ENCODE measurements at places on chromosomes 2 and 18.

DNA sequence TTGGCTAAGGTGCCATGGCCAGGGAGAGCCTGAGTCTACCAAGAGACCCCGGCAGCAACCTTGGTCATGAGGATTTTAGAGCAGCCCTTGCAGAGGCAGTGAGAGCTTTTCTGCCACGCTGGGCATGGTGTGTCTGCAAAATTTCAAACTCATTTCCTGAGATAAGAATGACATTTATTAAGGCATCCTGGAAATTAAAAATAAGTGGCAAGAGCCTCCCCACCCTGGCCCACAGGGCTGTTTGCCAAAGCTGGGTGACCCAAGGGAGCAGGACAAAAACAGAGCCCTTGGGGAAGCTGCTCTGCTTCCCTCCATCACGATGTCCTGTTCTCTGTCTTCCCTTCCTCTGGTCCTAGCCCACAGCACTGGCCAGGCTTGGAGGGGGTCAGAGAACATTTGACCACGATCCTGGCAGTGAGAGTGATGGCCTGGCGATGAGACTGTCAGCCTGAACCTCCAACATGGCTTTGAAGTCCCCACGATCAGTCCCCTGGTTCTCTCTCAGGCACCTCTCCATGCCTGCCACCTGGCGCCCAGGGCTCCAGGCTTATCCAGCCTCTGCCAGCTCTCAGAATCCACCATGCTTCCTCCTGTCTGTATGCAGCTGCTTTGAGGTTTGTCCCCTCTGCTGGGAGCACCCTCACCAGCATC lies 68.9 kb upstream of the RMDN2 start:
- peak; percentile 48 for DNase-seq

DNA sequence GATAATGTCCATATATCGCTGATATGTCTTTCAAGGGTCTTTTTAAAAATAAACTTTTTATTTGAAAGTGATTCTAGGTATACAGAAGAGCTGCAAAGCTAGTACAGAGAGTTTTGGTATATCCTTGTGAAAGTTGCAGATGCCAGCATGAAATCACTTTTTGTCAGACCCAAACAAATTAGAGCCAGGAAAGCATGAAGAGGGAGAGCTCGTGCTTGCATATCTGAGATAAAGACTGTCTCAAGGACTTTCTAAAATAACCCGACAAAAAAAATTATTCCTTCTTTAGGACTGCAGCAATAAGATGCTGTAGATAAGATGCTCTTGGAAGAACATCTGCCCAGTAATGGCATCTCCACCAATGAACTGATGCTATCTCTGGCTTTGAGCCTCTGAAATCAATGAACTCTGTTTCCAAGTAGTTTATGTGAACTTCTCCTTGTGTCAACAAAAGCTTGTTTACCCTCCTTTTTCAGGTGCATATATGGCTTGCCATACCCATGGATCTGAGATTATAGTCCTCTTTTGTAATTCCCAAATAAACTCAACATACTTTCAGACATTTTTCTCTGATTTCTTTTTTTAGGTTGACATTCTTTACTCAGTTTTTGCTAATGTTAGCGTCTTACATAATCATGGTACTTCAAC lies 774.6 kb upstream of the FAM98A start:
- DNase-seq: no peak

DNA sequence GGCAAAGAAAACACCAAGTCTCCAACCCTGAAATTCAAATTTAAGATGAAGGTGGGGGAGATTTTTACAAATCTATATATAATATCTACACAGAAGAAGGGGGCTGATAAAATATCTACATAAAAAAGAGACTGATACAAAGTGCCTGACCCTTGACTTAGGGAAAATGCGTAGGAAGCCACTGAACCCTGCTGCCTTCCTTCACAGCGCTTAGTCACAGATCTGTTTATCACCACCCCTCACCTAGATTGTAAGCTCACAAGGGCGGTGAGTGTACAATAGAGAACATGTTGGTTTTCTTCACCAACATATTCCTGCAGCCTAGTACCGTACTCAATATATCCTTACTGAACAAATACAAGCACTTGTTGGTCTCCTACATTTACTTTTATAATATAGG lies 54.3 kb downstream of the NOL10 start:
- no peak for DNase-seq

DNA sequence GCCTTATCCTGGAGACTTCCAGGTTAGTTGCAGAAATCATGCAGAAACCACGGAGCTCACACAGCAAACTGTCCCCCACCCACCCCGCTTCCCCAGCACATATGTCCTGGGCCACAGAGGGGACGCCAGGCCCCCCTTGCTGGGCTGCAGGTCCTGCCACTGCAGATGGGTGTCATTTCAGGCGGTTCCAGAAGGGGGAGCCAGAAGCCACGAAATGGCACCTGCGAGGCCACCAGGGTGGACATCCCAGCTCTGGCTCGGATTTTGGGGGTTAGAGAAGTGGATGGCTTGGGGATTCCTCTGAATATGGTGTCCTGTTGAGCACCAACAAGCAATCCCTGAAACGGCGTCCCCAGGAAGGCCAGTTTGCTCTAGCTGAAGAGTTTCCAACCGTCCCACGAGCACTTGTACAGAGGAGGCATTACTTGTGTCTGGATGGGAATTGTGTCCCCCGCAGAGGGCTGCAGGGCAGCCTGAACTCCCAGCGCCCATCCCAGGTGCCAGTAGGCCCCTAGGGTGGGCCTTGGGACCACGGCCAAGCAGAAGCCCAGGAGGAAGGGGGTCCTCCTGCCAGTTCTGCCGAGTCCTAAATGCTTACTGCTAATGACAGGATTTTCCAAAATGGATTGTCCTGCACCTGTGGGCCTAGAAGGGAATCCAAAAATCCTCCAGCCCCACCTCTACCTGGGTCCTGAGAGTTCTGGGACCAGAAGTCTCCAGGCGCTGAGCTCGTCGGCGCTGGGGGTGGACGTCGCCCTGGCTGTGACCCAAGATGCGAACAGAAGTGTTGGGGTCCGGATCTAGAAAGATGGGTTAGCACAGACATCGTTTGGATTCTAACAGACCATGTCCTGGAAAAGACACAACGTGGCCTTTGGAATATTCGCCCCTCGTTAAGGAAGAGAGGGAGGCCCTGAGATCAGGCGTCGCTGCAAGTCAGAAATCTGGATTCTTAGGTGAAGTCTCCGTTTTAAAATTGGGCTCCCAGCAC lies 14.6 kb upstream of the NFATC1 start:
- peak; percentile 65 for DNase-seq

- peak; percentile 36 for DNase-seq
Observed at GRCh38 chr2:174004905-174005605, 39.9 kb upstream of the SP3 start.

DNA sequence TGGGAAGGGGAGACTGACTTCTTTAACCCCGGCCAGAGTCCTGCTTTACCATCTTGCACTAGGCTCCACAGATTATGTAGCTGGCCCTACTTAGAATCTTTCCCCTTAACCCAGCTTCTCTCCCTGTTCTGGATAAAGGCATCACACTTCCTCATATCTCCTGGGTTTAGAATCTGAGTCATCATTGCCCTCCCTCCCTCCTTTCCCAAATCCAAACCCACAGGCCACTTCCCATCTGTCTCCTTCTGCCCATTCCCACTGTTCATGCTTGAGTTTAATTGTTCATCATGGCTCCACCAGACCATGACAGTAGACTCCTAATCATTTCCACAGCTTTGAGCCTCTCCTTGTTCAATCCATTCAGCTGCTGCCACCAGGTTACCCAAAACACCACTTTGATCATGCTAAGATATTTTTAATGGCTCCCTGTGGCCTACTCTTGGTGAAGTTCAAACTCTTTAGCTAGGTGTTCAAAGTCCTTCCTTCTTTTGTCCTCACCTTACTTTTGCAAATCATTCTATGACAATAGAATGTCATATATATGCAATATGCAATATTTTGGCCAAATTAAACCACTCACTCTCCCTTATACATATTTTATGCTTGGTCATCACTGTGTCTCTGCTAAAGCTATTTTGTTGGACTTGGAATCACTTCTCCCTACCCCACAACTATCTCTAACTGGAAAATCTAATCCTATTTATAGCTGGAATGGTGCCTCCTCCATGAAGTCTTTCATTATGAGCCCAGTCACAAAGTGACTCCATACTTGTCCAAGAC lies 5.5 kb downstream of the PDE11A start:
- DNase-seq: no peak

Data from left ventricle myocardium inferior (tissue), 1 donor.